ENCODE measurements at places on chromosomes 7 and 10.

- peak; percentile 55 for DNase-seq
These were observed 195.0 kb upstream of the PLXNA4 start for GRCh38 chr7:132771301-132771730.

DNA sequence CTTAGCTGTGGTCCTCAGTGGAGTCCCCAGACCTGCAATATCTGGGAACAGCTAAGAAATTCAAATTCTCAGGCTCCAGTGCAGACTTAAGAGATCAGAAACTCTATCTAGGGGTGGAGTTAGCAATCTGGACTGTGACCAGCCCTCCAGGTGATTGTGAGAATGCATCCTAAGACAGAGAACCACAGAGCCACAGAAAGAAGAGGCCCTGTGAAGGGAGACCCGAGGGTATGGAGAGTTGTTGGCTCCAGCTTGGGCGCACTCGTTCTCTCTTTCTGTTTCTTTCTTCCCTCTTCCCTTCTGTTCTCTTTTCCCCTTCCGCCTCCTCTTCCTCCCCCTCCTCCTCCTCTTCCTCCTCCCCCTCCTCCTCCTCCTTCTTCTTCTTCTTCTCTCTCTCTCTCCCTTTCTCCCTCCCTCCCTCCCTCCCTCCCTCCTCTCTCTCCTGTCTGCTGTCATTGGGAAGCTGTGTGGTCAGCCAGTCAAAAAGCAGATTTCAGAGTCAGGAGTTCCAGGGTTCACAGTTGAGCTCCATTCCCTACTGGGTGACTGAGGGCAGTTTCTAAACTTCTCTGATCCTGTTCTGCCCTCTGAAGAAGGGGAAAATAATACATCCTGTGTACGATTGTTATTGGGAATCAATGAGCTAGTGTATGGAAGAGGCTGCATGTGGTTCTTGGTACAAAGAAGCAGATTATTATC lies 62.1 kb upstream of the STEAP1B start:
- peak; percentile 22 for DNase-seq

GRCh38 chr10:51747216-51747615 lies 47.8 kb upstream of the CSTF2T start:
- no peak for DNase-seq

- no peak for DNase-seq
These were observed 71.6 kb downstream of the PTPRE start for GRCh38 chr10:127978481-127978880.

DNA sequence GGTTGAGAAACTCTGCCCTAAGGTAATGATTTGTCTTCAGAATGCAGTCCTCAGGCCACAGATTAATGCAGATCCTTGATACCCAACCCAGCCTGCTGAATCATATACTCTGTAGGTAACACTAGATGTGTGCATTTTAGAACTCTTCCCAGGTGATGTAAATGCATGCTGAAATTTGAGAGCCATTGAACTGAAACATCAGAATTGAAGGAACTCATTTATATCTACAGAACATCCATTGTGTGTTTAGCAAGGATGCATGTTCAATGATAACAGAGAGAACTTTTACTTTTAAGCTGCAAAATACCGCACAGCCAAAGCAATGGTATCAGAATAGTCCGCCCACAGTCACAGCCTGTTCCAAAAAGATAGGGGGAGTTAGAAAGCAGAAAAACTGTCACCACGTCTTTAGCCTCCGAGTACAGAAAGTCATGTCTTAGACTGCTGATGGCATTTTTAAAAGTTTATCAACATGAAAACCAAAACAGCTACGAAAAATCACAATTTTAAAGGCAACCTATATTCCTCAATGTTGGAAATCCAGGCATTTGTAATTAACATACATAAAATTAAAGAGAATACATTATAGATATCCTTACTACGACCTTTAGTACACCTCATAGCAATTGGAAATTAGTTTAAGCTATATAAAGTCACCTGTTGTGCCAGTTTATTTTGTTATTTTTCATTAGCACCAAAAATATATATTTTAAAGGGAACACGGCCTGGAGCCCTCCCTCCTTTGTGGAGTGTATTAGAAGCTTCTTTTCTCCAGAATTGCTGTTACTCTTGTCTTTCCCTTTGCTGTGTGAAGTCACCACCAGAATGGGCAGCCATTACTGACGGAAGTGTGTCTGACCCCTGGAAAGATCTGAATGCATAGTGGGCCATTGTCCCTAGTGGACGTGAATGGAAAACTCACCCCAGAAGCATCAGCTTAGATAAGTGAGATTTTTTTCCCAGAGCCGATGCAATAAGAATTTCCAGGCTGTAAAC lies 65.8 kb upstream of the PRKAR2B start:
- no peak for DNase-seq

DNA sequence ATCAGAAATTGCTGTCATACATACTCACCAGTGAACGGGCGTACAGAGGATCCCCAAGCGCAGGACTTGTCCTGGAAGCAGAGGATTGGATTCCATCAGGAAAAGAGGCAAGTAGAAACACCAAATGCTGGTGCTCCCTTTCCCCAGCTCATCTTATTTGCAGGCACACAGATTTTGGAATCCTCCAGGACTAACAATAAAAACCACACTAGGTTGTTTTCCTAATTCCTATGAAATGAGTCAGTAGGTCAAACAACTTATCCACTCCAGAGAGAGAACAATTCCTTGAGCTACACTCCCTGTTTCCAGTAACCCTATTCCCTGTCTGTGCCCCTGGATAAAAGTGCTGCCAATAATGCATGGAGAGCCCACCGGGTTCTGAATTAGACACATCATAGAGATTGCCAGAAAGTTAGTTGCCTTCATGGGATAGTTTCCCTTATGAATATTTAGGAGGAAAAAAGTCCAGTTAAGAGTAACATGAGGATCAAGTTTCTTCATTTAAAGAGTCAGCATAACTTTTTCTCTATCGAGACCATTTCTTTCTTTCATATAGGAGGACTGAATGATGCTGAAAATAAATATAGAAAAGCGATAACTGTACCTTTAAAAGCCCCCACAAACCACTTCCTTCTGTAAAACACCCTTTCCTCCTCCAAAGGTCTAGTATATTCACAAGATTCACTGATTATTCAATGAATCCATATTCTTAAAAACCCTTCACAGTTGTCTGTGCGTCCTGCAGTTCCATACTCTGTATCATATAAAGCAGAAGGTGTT lies 178.3 kb upstream of the KLF14 start:
- no peak for DNase-seq

GRCh38 chr10:49257154-49257553 lies 41.8 kb upstream of the C10orf71 start:
- no peak for DNase-seq

DNA sequence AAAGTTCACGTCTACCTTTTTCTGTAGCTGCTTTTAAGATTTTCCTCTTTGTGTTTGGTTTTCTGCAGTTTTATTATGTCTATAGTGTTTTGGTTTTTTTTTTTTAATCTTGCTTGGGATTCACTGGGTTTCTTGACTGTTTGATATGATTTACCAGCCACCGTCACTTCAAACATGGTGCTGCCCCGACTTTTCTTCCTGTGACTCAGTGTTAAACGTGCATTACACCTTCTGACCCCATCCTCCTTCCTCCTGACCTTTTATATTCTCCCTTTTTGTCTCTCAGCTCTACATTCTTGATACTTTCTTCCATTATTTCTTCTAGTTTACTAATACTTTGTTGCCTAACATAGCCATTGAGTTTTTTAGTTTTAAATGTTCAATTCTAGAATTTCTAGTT lies 61.5 kb downstream of the GNA12 start:
- no peak for DNase-seq
